ENCODE measurements at places on chromosomes 7 and 10.
A peak's percentile ranks its signal among the peaks of the same experiment; 100 is the strongest.

GRCh38 chr7:148669927-148670326, 28.8 kb upstream of the CUL1 start:
- peak; percentile 24 for DNase-seq

DNA sequence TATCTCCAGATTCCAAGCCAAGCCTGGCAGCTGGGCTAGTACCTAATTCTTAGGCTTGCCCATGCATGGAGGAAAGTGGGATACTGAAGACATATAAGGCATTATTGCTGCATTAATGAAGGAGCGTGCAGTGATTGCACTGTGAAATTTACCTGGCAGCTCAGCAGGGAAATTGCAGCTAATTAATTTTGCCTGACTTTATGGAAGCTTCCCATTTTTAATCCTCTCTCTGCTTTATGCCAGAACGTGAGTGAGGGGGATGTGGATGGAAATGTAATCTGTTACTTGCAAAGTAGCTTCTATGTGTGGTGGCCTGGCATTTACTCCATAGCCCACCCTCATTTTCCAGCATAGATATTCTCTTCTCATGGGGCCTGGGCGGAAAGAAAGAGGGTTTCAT, 134.9 kb downstream of the SH2D4B start:
- no peak for DNase-seq

- DNase-seq = no peak
Measured at GRCh38 chr10:6654571-6654970, 74.5 kb upstream of the PRKCQ start.

- no peak for DNase-seq
Measured at GRCh38 chr10:29157321-29157720, 131.5 kb upstream of the LYZL1 start.

- DNase-seq = no peak
Measured at GRCh38 chr10:64286533-64286932, 765.3 kb downstream of the REEP3 start.

- DNase-seq = no peak
Measured at GRCh38 chr10:107269626-107270025, 105.1 kb upstream of the SORCS1 start.

GRCh38 chr7:116122972-116123595, 87.3 kb upstream of the TES start:
- peak; percentile 78 for DNase-seq

GRCh38 chr10:13458687-13459012, 70.2 kb downstream of the BEND7 start:
- DNase-seq = no peak

GRCh38 chr7:5557920-5558401, 134.3 kb upstream of the TNRC18 start:
- no peak for DNase-seq

- no peak for DNase-seq
Measured at GRCh38 chr7:55096323-55096722, 77.5 kb downstream of the EGFR start.

DNA sequence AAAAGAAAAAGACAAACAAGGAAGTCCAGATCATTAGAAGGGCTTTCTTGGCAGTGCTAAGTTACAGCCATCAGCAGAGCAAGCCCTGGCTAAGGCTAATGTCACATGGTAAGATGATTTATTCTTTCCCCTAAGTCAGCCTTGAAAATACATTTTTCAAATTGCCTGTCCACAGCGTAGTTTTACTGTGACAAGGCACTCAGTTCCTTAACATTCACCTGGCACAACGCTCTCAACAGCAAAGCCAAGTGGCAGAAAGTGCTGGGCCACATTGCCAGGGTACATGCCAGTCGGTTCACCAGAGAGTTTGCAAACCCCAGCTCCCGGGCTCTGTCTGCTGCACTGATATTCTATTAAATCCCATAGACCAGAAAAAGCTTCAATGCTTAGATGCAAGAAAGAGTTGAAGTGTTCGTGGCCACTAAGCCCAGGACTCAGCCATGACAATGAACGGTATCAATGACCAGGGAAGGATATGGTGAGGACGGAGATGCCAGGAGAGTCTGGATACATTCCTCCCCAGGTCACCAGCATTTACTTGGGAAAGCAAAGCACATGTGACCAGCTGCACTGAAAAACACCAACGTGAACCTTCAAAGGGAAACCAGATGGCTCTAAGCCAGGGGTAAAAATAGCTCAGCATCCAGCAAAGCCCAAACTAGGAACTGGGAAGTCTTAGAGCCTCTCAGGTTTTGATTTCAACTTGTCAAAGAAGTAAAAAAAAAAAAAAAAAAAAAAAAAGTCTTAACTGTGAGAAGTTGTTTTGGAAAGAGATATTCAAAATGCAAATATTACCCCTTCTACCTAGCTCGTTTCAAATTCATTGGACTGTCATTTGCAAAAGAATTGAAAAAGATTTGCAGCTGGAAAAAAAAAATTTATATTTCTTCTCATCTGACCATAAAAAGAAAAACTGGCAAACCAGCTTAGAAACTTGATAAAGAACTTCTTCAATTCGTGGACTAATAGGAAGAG, 23.9 kb upstream of the MPP7 start:
- peak; percentile 38 for DNase-seq

- DNase-seq = peak; percentile 15
Measured at GRCh38 chr10:43203448-43204041, 63.3 kb downstream of the RASGEF1A start.

GRCh38 chr7:12653518-12653917, 33.9 kb upstream of the ARL4A start:
- peak; percentile 23 for DNase-seq

- DNase-seq = no peak
Measured at GRCh38 chr7:151007469-151007898, 16.7 kb downstream of the NOS3 start.

- DNase-seq = peak; percentile 81
Measured at GRCh38 chr10:117541909-117542705, 439 bp upstream of the EMX2 start.

- DNase-seq = no peak
Measured at GRCh38 chr7:70352906-70353305, 754.6 kb downstream of the AUTS2 start.

GRCh38 chr7:94907026-94907810, at the start of gene PPP1R9A:
Gene PPP1R9A, plus strand, starts transcription at chr7:94907594. Its CDS starts 2,520 bp downstream, at chr7:94910114.
- peak; percentile 4 for DNase-seq

GRCh38 chr10:3398825-3399646, 226.5 kb upstream of the PITRM1 start:
- DNase-seq = peak; percentile 7

- no peak for DNase-seq
Measured at GRCh38 chr7:90946730-90947501, 317.3 kb upstream of the FZD1 start.

DNA sequence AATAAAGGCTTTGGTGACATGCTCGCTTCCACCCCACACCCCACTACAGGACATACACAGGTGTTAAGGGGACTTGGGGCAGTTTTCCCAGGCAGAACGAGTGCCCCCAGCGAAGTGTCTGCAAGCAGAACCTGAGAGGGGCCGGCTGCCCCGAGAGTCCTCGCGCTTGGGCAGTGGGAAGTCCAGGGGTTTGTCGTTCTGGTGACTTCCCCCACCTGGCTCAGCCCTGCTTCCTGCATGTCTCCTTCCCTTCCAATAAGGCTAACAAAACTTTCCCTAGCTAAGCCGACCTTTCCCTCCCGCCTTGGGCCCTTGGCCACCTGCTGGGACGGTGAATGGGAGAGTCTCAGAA, 916 bp downstream of the VWA2 start:
- no peak for DNase-seq

- DNase-seq = no peak
Measured at GRCh38 chr10:34524369-34525091, 290.6 kb downstream of the PARD3 start.

DNA sequence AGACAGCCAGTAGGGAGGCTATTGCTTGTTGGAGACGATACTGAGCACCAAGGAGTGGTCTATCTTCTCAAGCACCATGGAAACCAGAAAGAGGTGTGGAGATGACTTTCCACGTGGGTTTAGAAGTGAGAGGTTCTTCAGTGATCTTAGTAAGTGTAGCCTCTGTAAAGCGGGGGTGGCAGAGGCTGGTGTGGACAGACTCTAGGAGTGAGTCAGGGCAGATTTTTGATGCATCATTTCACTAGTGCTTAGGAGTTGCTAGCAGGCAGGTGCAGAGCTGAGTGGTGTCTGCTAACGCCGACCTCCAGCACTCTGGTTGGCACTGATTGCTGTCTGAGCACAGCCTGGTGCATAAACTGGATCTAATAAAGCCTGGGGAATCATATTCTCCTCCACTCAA, 78.4 kb upstream of the ADO start:
- no peak for DNase-seq

- no peak for DNase-seq
Measured at GRCh38 chr10:124037784-124038183, 55.6 kb downstream of the CHST15 start.

DNA sequence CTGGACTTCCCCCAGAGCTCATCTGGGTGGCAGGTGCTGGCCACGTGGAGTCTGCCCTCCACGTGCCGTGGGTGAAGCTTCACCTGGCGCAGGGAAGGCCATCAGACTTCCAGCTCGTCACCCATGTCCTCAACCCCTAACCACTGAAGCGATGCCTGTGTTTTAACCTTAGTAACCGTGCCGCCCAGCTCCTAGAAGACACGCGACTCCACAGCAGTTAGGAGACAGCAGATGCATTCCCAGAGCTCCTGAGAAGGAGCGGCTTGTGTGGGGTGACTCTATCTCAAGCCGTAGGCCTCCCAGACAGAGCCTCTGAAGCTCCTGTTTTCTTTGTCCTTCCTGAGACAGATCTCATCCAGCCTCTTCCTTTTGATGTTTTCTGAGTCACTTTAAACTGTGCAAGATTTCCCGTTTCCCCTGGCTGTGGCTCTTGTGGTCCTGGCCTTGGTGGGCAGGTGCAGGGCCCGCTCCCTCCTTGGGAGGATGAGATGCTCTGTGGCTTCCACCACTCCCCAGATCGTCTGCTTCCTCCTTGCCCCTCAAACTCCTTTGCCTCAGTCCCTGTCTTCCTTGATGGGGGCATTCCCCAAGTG, 41.4 kb upstream of the AP5Z1 start:
- DNase-seq = no peak

GRCh38 chr10:11403116-11403515, 208.3 kb downstream of the USP6NL start:
- no peak for DNase-seq

GRCh38 chr7:55887821-55888247, 578 bp downstream of the ZNF713 start:
- DNase-seq = peak; percentile 10

- DNase-seq = no peak
Measured at GRCh38 chr10:109664554-109664953, 258.8 kb downstream of the XPNPEP1 start.

GRCh38 chr7:49500741-49501140, 272.7 kb upstream of the VWC2 start:
- no peak for DNase-seq

GRCh38 chr10:22250897-22251660, 33.3 kb upstream of the EBLN1 start:
- DNase-seq = peak; percentile 38

- peak; percentile 61 for DNase-seq
Measured at GRCh38 chr7:142412551-142413193, 154.8 kb upstream of the PRSS58 start.

GRCh38 chr10:82924711-82925110, 1049.7 kb downstream of the NRG3 start:
- DNase-seq = no peak

DNA sequence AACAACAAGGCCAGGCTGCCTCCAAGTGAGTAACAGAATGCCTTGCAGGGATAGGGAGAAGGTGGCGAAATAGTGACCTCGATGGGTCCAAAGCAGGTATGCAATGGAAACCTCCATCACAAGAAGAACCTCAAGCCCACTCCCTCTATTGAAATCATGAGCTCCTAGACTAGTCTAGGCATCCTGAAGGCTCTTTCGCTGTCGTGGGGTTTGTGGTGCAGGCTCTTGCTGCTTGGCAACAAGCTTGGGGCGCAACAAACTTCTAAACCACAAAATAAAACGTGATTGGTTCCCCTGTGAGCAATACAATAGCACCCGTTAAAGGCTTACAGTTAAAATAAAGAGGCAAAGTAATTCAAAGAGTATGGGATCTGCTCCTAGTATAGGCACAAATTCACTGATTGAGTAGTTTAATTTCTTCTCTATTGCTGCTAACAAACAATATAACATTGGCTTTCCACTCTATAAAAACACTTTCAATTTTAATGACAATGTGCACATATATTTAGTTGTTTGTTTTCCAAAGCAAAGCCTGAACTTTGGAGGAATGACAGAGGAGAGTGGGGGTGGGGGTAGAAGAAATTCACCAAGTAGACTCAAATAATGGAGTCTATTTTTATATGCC, 64.1 kb downstream of the C10orf67 start:
- no peak for DNase-seq

DNA sequence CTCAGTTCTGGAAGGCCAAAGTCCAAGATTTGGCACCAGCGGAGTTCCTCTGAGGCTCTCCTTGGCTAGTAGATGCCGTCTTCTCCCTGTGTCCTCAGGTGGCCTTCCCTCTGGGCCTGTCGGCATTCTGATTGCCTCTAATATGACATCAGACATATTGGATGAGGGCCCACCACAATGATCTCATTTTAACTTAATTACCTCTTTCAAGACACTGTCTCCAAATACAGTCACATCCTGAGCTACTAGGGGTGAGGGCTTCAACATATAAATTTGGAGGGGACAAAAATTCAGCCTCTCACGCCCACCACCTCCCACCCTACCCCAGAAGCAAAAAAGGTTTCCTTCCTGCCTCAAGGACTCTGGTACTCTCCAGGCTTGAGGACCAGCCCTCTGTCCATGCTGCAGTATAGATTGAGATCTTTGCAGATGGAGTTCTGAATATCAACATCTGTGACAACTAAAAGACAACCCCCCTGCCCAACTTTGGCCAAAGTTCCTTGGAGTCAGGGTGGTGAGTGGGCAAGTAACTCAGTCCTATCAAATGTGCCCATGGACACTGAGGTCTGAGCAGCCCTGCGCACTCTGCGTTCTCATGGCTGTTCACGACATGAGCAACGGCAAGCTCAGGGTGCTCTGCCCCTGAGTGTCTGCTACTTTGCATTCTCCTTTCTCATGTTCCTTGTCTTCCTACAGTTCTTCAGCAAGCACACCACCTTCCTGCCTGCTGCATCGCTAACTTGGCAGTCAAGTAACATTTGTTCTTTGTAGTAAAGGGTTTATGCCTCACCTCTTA, 11.5 kb downstream of the TMEM176B start:
- no peak for DNase-seq

GRCh38 chr10:88958721-88959120, 6.1 kb upstream of the ACTA2 start:
- no peak for DNase-seq

DNA sequence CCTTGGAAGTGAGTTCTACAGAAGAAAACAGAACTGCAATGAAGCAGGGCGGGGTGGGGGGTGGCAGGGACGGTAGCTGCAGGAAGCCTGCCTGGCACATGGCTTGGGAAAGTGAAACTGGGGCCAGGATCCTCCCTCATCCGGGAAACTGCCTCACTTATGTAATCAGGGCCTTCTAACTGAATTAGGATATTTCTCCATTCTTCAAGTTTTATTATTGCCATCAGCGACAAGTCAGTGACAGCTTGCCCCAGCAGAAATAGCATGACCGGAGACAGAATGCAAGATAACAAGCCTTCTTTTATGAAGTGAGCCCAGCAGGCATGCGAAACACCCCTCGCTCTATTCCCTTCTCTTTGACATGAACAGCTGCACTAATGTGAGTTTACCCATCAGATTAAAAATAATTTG, 77.5 kb upstream of the CACUL1 start:
- DNase-seq = peak; percentile 64

- DNase-seq = no peak
Measured at GRCh38 chr7:134046594-134047128, 80.5 kb upstream of the LRGUK start.

Data from fibroblast of pulmonary artery (primary cell).